ENCODE measurements at places on chromosomes 16 and 17.

- no peak for DNase-seq
Observed at GRCh38 chr16:2704166-2704982, 15.7 kb downstream of the PRSS27 start.

- DNase-seq, result peak; percentile 63
Observed at GRCh38 chr17:75854101-75854748, 910 bp downstream of the WBP2 start.

DNA sequence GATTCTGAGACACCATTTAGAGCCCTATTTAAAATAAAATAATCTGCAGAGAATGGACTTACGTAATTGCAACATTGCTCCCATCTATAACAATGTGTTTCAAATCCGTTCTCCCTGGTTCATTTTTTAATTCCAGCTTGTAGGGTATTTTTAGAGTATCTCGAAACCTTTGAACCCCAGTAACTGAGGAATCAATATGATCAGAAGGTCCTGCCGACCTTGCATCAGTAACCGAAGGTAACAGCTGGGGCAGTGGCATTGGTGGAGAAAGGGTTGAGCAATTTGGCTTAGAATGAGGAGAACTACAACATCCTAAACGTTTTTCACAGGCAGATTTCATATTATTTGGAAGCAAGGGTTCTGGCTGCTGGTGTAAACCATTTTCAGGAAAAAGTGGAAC, 49.3 kb downstream of the N4BP1 start:
- no peak for DNase-seq

DNA sequence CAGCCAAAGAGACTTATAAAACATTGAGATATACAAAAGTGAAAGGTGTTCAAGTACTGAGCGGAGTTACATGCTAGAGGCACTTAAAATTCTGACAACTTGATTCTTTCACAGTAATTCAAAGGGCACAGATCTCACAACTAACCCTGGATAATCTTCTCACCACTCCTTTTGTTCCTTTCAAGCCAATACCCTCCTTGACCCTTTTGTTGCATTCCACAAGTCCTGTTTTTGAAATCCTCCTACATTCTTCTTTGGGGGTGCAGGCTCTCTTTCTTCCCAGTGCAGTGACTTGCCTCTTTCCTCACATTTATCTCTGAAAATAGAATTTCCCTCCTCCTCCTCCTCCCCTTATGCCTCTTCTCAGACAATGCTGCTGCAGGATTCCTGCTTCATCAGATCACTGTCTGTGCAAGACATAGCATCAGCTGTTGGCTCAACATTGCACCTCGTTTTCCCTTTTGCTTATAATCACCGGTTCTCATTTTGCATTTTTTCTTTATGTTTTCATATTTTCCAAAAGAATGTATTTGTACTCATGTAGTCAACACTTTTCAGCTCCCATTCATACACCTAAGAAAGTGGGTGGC, 199.3 kb downstream of the CDH8 start:
- DNase-seq, result no peak

GRCh38 chr16:81521141-81521626, 76.6 kb downstream of the CMIP start:
- no peak for DNase-seq

GRCh38 chr17:59174671-59175070, 19.1 kb downstream of the PRR11 start:
- DNase-seq, result no peak
